ENCODE measurements at places on chromosomes 5 and 9.

GRCh38 chr9:116182876-116183275 lies 29.3 kb downstream of the PAPPA start:
- DNase-seq = no peak

- DNase-seq = no peak
Measured at GRCh38 chr9:87554976-87555375, 57.3 kb downstream of the DAPK1 start.

DNA sequence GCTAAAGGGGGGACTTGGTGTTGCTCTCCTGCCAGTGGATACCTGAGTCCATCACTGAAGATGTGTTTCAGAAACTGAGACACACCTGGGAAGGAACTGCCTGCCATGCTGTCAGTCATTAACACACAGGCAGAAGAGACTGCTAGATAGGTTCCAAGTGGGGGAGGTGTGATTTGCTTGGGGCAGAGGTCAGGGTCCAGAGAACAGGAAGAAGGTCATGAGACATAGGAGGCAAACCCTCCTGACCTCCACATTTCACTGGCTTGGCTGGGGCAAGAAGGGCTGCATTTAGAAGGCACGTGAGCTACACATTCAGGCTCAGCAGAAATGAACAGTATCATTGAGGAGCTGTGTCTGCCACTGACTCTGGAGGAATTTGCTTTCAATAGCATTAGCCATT lies 215.8 kb downstream of the HSPA4 start:
- DNase-seq = no peak

DNA sequence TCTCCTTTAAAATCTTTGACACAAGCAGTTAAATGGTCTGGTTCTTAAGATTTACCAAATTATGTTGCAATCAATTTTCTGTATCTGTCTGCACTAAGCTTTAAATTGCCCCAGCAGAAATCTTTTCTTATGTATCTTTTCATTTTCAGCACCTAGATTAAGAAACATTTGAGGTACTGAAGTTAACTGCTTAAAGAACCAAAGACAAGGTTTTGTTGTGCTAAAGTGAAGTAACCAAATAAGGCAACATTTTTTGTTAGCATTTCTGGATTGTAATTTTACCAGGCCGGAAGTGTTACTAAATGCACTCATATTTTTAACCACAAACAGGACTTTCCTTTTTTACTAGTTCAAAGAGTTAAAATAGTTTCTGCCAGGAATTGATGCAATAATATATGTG lies 24.1 kb upstream of the MTAP start:
- DNase-seq = no peak

DNA sequence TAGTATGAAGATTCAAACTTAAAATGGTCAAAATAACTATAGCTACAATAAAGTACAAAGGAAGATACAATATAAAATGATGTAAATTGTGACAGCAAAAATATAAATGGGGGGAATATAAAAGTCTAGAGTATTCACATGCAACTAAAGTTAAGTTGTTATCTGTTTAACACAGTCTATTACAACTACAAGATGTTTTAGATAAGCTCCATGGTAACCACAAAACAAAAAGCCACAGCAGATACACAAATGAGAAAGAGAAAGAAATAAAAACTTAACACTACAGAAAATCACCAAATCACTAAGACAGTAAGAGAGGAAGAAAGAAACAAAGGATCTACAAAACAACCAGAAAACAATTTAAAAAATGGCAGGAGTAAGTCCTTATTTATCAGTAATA lies 17.0 kb upstream of the SH3TC2 start:
- no peak for DNase-seq

GRCh38 chr5:51652980-51653379 lies 269.7 kb downstream of the ISL1 start:
- no peak for DNase-seq

- no peak for DNase-seq
Measured at GRCh38 chr5:79929095-79929494, 62.0 kb downstream of the MTX3 start.

GRCh38 chr5:11048760-11049159 lies 287.7 kb upstream of the DAP start:
- DNase-seq = no peak

DNA sequence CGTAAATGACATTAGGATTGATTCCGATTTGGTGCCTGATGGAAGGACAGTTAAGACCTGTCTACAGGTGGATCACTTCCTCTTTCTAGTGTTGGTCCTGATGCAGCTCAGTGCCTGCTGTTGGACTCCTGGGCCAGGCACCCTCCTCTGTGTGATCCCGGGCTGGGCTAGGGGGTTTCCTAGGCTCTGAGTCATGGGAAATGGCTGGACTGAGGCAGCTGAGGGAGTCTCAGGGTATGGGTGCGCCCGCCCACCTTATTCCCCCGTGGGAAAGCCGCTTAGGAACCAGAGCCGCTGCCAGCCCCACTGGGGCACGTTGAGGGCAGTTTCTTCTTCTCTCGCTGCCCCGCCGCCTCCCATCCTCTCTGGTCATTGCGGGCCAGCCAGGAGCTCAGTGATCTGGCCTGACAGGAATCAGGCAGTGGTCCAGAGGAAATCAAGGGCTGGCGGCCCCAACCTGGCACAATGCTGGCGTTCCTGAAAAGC lies 12.9 kb downstream of the TCF7 start:
- DNase-seq = no peak

DNA sequence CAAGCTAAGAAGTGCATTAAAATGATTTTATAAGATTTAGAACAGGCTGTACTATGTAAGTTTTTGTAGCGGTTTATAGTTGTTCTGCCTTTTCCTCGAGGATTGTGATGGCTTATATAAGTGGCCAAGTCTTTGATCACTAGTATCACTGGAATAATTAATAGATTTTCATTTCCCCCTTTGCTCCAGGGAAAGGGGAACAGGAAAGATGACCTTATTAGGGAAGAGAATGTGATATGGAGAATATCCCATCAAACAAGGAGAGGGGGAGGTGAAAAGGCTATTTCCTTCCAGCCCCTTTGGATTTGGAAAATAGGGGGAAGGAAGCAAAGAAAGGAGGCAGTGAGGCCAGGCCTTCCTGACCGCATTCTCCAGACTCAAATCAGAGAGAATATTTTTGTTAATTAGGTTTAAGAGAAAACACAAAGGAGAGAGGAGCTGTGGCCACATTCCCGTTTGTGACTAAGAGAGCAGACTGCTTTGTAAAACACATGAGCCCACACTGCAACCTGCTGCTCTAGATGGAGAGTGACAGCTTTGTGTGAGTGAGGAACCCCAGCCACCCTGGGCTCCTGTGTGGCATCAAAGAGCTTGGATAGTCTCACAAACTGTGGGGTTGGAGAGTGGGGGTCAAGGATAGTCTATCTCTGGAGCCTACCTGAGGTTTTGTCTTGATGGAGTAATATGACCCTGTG lies 359.5 kb downstream of the DTWD2 start:
- no peak for DNase-seq

DNA sequence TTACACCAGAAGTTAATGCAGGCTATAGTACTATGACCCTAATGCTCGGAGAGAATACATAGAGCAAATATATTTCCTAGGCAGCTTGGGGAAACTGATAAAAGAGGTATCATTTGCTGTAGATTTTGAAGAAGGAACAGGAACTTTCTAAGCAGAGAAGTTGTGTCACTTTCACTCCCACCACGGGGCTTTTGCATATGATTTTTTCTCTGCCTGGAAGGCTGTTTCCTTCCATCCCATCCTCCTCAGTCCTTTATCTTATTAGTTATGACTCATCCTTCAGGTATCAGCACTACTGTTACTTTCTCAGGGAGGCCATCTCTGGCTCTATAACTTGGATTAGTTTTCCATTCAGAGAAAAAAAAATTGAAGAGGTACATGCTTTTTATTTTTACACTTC lies 2006.1 kb upstream of the WWC1 start:
- no peak for DNase-seq

DNA sequence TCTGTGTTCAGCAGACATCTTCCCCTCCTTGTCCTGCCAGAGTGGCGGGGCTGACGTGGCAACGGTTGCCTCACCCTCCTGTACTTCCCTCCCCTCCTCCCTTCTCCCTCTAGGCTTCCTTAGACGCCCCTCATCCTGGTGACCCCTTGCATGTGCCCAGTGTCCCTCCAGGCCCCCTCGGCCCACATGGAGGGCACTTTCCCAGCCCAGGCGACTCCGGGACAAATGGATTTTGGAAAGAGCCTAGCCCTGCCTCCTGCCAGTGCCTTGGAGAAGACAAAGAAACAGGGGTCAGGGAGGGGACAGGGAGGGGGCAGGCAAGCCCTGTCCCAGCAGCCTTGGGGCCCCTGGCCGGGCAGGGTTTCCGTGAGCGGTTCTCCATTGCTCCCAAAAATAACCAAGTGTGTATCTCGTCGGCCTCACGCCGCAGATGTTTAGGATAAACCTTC lies 38.3 kb upstream of the NEURL1B start:
- no peak for DNase-seq

GRCh38 chr9:104345061-104345460 lies 159.0 kb upstream of the OR13F1 start:
- no peak for DNase-seq

DNA sequence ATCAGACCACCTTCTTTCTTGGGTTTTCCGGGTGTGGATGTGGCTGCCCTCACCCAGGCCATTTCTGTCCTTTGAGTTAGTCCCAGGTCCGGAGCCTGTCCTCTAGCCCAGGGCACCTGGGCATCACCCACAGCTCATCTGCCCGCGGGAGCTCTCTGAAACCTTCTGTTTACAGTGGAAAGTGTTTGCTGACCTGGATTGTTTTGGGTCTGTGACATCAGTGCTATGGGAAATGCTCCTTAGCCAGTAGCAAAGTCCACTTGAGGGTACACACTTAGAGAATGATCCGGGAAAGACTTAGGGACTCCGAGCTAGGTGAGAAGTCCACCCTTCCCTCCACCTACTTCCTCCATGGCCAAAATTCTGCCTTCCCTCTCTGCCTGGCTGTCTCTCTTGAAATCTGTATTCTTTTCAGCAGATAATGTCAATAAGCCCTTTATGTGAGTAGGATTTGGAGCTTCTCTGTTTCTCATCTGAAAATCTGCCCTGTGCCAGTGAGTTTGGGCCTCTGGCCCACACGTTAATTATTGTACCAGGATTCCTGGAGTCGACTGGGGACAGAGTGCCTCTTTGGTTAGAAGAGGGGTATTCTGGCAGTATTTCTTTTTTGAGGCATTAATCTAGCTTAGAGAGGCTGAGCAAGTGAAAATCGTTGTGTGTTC lies 19.9 kb downstream of the ABLIM3 start:
- DNase-seq = no peak

DNA sequence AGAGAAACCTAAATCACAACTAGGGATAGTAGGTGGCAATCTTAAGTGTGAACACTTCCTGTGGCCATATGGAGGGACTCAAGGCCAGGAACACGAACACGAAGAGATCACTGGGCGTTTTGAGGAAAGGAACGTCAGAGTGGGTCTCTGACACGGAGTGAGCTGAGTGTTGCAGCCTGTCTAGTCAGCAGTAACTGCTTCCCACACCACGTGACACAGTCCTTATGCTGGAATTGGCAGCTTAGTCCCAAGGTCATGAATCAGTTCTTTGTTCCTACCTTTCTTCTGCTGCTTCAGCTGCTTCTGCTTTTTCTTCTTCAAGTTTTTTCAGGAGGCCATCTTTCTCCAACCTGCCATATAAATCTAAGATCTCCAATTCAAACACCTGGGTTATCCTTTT lies 18.2 kb downstream of the SPACA9 start:
- no peak for DNase-seq

- no peak for DNase-seq
Measured at GRCh38 chr9:79129865-79130480, 441.8 kb upstream of the TLE4 start.

GRCh38 chr5:91095313-91095712 lies 287.8 kb downstream of the ARRDC3 start:
- DNase-seq = no peak

DNA sequence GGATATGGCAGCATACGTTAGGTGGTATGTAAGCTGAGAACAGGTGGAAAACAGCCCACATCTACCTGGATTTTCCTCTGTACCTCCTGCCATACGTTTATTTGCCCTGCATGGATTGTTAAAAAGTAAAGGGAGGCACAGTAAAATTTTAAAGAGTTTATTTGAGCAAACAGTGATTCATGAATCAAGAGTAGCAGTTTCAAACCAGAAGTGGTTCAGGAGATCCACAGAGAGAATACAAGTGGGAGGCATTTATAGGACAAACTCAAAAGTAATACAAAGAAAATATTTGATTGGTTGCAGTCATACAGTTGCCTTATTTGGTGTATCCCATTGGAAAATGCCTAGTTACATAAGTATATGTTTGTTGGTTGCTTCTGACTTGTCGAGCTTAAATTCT lies 117.6 kb downstream of the FAM170A start:
- DNase-seq = no peak

DNA sequence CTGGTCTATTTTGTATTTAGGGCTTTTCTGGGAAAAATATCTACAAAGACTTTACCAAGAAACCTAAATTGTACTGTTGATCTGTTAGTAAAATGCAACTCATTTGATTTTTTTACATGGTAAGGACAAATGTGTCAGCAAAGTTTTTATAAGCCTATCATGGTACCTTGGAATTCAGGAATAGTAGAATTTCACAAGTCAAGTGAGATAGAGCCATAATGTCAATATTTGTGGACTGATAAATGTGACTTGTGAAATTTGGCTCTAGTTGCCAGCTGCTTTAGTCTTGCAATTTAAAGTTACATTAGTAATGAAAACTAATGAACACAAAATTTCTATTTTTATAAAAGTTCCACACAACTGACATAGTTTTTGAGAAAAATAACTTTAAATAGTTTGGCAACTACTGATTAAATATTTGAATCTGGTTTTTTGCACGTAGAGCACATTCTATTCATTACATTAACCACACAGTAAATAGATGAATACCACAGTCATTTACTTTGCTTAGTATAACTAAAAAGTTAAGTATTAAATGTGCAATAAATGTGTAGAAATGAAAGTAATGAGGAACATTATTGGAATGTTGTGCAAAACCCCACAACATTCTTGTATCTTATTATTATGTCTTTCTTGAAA lies 41.2 kb upstream of the RIOK2 start:
- no peak for DNase-seq

GRCh38 chr5:97576956-97577355 lies 393.9 kb upstream of the RIOK2 start:
- DNase-seq = no peak

GRCh38 chr9:128361986-128362646 lies 9.1 kb upstream of the URM1 start:
- no peak for DNase-seq

DNA sequence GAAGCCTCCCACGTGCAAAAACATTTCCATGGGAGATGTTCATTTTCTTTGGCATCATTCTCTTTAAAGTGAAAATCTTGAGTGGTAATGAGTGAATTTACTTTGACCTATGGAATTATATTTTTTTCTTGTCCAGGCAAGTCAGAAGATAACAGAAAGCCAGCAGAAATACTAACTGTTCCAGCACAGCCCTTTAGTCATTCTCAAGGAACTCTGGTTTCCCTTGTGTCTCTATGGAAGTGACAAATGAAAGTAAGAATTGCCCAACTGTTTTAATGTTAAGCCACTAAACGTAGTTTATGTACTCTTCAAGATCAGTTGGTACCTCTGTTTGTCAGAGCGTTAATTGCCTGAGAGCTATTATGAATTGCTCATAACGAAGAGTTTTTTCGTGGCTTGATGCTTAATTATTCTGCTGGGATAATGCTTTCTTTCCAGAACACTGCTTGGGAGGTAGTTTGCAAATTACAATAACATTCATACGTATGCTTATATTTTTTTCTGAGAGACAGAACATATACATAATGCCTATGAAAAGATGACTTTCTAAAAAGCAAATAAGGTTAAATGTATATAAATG lies 84.5 kb upstream of the CER1 start:
- DNase-seq = no peak

- DNase-seq = no peak
Measured at GRCh38 chr5:604391-604831, 7.7 kb upstream of the CEP72 start.

GRCh38 chr5:143758015-143758414 lies 53.9 kb upstream of the HMHB1 start:
- no peak for DNase-seq

- no peak for DNase-seq
Measured at GRCh38 chr9:130698514-130698913, 4.9 kb downstream of the EXOSC2 start.
